ENCODE measurements at places on chromosomes 11 and 22.

DNA sequence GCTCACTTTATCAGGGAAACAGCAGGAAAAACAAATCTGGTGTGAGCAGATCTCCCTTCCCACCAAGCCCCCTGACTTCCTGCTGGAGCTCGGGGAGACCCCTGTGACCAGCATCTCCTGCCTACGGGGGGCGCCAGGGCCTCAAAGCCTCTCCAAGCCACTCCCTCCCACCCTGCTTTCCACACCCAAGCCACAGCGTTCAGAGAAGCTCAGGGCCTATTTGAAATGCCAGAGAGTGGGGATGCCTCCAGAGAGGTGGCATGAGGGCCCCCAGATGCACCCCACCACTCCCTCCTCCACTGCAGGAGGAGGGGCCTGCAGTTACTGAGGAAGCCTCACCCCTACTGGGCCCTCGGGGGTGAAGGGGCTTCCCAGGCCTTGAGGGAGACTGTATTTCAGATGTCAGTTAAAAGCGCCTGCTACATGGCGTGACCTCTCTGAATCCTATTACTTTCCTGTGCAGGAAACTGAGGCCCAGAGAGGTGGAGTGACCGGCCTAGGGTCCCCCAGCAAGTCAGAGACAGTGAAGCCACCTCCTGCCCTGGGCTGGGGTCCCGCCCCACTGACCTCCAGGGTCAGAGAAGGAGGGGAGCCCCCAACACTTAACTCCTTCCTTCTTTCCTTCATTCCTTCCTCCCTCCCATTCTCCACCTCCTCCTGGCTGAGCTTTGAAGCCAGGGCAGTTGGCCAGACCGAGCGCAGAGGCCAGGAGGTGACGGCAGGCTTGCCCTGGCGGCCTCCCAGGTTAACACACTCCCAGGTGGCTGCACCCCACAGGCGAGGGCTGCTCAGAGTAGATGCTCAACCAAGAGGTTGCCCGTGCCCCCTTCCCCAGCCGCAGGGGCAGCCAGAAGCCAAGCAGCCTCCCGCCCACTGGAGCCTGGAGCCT, 6.0 kb upstream of the CDKN1C start:
- no peak for DNase-seq

GRCh38 chr11:35138943-35139721, at the start of gene CD44:
CD44 (plus strand) TSS chr11:35139171; CDS start chr11:35139304, 133 bp downstream.
- DNase-seq, result peak; percentile 66

DNA sequence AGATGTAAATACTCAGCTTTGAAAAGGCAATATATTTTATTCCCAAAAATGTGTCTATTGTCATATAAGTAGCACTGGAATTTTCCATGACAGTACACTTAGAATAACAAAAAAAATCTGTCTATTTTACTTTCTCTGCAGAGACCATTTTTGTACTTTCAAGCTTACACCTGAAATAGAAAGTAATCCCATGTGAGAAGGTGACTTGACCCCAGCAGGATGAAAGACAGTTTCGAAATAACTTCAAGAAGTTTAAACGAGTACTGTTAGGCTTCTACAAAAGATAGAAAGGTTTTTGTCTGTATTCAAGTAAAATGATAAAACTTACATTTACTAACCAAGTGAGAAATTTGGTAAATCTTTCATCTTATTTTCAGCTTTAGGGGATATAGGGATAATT, 259.9 kb upstream of the CTSC start:
- DNase-seq, result no peak

GRCh38 chr11:116543911-116544475, 228.8 kb downstream of the BUD13 start:
- no peak for DNase-seq

DNA sequence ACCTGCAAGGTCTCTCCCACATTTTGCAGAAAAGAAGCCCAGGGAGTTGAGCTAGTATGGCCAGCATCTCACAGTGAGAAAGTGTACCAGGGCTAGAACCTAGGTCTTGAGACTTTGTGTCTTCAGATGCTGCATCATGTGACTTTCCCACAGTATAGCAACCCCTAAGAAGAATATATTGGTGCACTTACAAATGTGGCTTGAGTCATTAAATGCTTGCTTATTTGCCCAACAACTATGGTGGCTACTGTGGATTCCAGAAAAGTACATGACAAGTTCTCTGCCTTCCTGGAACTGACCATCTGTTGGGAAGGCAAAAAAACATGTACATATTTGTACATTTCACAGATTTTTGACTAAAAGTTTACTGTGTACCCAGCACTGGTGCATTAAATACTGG, 55.0 kb downstream of the POLD3 start:
- no peak for DNase-seq

- DNase-seq, result no peak
These were observed 686 bp downstream of the LMF2 start for GRCh38 chr22:50506611-50507420.

DNA sequence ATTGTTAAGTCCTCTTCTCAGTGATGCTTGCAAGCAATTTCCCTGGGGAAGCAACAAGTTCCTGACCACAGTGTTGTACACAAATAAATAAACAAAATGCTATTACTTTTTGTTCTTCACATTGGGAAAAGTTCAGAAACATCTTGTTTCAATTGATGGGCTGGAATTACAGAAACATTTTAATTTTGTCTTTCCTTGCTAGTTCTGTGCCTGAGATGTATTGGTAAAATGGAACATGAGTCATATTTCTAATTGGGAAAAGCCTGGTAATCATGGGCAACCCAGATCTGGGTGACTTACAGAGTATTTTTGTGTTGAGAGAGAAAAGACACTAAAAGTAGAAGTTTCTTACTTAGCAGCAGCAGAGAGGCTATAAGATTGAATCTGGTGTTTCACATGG, 576 bp upstream of the BLID start:
- no peak for DNase-seq

- DNase-seq, result no peak
These were observed 14.1 kb upstream of the ARAP1 start for GRCh38 chr11:72766152-72766902.

DNA sequence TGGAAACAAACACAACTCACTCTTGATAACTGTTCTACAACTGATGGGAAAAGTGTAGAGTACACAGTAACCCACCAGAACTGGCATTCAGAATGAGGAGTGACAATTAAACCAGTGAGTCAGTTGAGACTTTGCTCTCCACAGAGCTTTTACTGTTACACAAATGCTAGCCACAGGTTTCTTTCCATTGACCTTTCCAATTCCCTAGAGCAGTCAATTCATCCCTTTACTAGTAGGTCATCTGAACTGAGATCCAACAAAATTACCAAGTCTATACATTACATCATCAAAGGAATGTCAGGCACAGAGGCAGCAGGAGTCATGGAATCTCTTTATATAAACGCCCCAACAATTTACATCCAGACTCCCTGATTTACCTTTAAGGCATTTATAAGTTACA, 65.9 kb downstream of the PHF21A start:
- no peak for DNase-seq

GRCh38 chr22:49685116-49685515, 142.6 kb downstream of the BRD1 start:
- no peak for DNase-seq

- DNase-seq, result peak; percentile 28
These were observed 82.3 kb downstream of the PDE2A start for GRCh38 chr11:72591785-72592502.

GRCh38 chr11:1040428-1041148, 4.1 kb upstream of the MUC6 start:
- DNase-seq, result no peak

DNA sequence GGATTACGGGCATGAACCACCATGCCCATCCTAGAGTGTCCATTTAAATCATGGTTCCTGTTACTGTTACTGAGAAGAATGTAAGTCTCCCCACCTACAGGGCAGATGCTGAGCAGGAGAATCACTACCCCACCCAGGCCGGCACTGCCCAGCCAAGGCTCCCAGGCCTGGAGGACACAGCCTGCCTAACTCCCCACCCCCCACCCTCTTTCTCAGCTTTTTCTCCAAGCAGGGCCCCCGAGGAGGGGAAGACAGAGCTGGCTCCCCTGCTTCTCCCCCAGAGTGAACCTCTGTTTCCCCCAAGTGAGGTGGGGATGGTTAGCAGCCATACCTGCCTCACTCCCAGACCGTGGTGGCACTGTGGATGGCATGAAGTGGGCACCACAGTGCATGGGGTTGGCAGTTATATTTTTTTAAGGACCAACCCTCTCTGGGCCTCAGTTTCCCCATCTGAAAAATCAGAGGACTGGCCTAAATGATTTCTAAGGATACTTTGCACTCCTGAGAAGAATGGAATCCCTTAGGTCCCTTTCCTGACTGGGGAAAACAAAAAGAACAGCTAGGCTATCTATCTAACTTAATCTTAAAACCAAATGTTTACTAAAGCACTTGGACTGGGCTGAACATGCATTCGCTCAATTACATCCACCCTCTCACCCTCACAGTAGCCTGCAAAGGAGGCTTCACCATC, 5.0 kb downstream of the CBX7 start:
- DNase-seq, result no peak

DNA sequence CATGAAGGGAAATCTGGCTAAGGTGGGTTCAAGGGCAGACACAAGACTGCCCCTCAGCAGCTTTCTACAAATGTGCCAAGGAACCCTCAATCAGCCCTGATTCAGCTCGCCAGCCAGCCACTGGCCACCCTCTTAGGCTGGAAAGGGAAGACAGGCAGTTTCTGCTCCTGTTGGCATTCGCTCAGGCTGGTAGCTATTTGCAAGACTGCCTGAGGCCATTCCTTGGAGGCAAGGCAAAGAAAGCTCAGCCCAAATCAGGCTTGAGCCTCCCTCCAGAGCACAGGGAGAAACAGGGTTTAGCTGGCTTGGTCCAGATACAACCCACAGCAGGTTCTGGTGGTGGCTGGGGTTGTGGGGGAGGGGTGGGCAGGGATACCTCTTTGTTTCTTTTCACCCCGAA, 19.2 kb downstream of the TP53I11 start:
- DNase-seq, result no peak

DNA sequence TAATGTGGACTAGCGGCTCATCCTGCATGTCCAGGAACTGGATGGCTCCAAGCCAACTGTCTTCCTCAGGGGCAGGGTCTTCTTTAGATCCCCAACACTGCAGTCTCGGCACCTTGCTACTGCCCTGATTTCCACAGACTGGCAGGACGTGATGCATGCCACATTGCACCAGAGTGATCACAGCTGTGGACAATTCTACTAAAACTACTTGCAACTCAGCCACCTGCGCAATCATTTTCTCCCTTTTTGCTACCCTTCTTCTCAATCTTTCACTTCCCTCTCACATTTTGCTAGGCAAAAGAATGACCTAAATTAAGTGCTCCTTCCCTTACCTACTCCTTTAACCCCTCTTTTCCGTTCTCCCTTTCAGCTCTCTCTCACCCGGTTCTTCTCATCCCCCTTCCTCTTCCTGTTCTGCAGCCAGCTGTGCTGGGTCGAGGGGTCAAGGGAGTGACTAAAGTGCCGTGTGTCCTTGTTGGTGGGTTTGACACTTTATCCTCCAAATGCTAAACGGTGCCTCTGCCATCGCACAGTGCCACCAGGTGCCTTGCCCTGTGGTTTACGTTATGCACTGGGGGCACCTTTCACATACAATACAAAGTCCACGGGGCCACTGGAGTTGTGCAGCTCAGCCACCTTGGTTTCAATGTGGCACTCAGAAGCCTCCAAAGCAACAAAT, 11.5 kb upstream of the PEX26 start:
- no peak for DNase-seq

GRCh38 chr11:12735262-12735661, 61.0 kb downstream of the TEAD1 start:
- DNase-seq, result no peak

DNA sequence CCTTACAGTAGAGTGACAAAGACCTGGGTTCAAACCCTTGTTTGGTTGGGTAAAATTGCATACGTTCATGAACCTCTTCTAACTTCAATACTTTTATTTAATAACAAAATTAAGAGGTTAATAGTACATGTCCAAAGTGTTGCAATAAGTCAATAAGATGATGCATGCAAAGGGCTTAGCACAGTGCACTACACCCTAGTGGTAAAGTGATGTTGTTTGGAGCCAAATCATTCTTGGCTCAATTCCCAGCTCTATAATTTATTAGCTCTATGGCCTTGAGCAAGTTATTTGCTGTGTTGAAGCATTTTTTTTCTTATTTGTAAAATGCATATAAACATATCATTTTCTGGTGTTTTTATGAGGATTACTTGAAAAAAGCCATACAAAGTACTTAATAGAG, 945.3 kb downstream of the LRRC4C start:
- no peak for DNase-seq
